Brain microvascular endothelial cell (primary cell): ENCODE measurements at places on chromosomes 2 and 18.

DNA sequence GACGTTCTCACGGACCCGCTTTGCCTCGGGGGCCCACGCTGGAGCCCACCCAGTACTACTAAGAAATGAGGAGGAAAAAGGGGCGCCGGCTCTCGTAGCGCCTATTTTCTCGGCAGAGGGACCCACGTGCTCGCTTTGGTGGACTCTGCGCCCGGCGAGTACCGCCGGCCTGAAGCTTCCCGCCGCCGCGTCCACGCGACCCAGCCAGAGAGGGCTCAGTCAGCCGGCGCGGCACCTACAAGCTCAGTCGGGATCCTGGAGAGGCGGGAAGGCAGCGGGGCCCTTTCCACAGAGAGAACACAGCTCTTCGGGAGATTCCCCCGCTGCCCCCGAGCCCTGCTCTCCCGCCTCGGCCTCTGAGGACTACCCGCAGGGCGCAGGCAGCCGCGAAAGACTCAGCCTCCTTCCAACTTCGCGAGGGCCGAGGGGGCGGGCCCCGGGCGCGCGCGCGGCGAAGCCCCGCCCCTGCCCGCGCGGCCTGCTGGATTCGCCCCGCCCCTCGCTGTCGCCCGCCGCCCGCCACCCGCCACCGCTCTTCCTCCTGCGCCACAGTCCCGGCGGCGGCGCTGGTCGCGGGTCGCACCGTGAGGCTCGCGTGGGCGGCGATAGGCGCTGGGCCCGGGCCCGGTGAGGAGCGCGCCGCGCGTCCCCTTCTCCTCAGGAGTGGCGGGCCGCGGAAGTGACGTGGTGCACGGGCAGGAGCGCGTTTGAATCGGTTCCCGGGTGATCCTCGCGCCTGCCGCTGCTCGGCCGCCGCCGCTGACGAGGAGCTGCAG is at the start of gene SMCHD1:
TSS of gene SMCHD1 (plus strand) at position 549 of the 776 bp plus-strand sequence. CDS start 350 bp downstream, outside the sequence.
- DNase-seq, result peak; percentile 60

DNA sequence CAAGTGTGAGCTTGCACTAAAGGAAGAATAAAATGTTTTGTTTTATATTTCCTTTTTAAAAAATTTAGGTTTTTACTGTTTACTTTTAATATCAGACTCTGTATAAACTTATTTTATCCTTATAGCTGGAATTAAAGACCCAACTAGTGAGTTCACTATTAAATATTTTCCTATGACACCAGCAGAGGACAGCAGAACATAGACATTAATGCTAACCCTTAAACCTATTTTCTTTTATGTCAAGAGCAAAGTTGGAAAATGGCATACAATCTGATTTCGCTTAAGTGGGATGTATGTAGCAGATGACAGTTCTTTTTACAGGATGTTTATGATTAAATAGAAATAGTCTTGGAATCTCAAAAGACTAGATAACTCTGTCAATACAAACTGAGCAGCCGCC is 188.2 kb upstream of the XIRP2 start:
- DNase-seq, result no peak

- no peak for DNase-seq
Measured at GRCh38 chr2:65396348-65397026, 35.9 kb downstream of the SPRED2 start.

DNA sequence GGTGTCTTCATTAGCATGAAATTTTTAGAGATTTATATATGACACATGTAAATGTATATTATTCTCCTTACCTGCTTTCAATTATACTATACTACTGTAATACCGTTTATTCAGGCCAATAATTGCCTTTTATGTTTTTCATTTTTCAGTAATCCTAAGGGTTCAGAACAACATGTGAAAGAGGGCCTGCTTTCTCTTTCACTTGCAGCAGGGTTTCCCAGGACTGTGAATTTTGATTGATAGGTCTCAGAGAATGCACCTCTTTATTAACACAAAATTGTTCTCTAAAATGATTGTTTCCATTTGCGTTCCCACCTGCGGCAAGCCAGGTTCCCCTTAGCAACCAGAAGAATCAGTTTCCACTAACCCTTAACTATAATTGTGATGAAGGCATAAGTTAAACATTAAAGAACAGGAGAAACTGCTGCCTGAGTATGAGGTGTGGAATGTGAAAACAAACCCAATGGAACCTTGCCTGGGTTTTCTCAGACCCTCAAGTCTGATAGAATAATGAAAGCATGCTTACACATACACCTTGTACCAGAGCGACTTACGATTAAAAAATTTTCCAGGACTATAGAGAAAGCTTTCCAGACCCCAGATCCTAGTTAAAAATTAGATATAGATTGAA is 1591.2 kb upstream of the LRRTM1 start:
- no peak for DNase-seq

- DNase-seq, result peak; percentile 44
Measured at GRCh38 chr18:48539406-48540250, 797 bp downstream of the CTIF start.

DNA sequence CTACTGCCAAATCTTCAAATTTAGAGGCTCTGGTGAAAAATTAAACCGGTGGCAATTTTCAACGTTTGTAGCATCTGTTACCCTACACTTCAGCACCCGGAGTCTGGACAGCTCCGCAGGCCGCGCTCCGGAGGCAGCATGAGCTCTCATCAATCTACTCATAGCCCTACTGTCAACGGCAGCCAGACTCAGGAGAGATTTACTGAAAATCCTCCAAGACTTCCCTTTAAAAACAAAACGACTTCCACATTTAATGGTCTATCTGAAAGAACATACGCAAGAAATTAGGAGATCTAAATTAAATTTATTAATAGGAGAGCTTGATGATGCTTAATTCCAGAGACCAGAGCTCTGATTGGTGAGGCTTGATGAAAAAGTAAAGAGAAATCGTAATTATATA is 970 bp upstream of the ADCYAP1 start:
- peak; percentile 51 for DNase-seq

DNA sequence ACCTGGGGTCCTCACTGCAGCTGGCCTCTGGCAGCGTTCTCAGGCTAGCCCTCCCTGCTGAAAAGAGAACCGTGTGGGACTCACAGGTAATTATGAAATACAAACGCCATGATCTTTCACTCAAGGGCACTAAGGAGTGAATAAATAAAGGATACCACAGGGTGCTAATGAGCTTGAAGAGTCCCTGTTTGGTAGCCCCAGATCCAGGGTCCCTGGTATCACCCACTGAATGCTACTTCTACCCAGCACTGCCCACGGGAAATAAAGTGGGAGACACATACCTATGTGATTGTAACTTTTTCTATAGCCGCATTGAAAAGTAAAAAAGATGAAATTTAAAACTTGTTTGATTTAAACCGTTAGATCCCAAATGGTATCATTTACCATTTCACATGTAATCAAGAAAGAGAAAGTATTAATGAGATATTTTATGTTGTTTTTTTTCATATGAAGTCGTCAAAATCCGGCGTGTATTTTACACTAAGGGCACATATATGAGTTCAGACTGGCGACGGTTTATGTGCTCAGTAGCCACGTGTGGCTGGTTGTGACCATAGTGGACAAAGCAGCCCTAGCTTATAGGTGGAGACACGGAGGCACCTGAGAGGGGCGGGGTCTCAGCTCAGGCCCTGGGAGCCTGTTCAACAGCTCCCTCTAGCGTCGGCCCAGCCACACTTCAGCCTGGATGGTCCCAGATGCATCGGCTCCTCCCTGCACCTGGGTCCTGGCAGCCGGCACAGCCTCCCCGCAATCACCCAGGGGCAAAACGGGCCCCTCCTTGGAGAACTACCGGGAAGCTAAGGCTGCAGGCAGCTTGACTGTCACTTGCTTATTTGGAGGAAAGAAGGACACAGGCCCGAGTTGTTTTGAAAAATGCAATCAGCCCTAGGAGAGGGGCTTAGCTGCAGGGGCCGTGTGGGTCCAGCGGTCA is 39.2 kb downstream of the ODC1 start:
- peak; percentile 45 for DNase-seq

DNA sequence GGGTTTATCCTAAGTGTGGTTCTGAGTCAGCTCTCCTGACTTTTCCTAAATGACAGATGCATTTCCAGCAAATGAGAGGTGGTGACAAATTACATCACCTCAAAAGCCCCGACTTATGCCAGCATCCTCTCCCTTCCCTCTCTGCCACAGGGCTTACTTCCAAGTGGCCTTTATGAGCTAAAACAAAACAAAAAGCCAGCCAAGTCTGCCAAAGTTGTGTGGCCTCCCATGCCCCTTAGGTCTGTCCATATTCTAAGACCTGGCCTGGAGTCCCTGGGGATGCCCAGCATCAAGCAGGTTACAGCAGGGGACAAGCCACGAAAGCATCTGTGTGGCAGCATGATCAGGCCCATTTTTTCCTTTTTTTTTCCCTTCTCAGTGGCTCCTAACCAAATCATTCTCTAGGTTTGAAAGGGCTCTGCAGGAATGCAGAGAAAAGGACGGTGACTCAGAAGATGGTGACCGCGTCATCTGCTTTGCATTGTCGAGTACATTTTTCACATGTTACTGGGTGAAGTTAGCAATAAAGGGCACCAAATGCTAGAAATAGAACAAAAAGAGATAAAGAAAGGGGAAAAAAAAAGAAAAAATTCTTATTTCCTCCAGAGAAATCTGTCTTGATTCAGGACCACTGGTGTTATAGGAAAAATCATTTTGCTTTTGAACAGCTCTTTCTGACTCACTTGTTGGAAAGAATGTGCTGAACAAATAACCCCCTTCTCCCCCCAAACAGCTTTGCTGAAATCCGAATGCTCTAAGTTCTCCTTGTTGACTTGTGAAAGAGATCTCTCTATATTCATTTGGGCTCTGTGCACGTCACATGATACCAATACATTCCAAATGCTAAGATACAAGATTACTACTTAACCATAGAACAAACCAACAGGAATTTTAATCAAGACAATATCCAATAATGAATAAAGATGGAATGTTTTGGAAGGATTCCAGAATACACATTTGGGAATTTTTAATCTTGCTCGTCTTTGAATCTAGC is 178.7 kb downstream of the EN1 start:
- DNase-seq, result peak; percentile 97

DNA sequence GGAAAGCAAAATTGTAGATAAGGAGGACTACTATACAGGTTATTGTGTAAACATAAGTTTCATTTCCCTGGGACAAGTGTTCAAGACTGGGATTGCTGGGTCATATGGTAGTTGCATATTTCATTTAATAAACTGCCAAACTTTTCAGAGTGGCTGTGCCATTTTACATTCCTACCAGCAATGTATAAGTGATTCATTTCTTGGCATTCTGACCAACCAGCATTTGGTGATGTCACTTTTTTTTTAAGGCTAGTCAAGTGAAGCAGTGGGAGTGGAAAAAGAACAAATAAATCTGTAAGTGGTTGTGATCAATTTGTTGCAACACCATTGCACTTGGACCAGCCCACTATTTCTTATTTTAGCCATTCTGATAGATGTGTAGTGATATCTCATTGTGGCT is 5.2 kb upstream of the CHCHD5 start:
- DNase-seq, result peak; percentile 88

GRCh38 chr2:16666449-16666801 is 791 bp upstream of the CYRIA start:
- peak; percentile 55 for DNase-seq

GRCh38 chr2:119939915-119940314 is 73.0 kb upstream of the EPB41L5 start:
- DNase-seq, result no peak

- DNase-seq, result no peak
Measured at GRCh38 chr2:4673025-4673489, 969.7 kb downstream of the DCDC2C start.

DNA sequence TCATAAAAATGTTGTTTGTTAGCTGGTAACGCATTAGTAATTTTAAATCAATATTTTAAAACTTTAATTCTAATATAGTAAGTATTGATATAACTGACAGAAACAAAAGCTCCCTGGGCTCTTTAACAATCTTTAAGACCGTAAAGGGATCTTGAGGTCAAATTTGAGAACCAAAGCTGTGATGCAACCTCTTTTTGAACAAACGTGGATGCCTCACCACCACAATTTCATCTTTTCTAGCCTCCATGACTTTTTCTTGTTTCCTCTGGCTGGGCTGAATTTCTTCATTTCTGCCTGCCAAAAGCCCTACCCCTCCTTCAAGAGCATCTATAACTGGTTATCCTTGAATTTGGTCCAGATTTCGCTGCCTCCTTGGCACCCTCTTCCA is 563 bp upstream of the POLE4 start:
- peak; percentile 5 for DNase-seq

DNA sequence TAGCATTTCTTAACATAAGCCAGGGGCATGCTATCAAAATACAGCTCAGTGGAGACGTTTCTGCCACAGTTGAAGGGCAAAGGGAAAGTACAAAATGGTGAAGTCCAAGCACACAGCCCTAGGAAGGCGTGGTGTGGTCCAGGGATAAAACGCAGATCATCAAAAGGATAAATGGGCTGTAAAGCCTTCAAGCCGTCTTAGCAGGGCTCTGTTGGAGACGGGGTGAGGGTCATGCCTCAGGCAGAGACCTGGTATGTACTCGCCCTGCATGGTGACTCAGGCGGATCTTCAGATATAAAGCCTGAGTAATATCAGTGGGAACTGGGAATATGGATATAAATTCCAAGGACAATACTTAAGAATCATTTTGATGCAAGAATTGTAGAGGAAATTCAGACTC is 61.2 kb downstream of the NGEF start:
- DNase-seq, result peak; percentile 12

DNA sequence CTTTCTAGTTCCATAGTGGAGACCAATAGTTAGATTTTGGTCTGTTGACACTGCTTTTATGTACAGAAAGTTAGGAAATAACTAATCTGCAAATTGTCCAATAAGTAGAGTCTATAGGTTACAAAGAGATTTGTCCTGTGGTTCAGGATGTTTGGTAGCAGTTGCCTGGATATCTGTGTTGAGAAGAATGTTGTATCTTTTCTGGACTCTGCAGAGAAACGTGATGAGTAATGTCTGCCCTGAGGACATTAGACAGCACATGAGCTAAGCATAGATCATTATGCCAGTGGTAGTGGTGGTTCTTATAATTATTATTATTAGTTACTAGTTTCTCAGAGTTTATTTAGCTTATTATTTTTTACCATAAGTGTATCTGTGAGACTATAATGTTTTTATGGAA is 65.8 kb downstream of the ANKRD62 start:
- peak; percentile 79 for DNase-seq

- DNase-seq, result no peak
Measured at GRCh38 chr2:2665834-2666133, 334.7 kb upstream of the MYT1L start.

DNA sequence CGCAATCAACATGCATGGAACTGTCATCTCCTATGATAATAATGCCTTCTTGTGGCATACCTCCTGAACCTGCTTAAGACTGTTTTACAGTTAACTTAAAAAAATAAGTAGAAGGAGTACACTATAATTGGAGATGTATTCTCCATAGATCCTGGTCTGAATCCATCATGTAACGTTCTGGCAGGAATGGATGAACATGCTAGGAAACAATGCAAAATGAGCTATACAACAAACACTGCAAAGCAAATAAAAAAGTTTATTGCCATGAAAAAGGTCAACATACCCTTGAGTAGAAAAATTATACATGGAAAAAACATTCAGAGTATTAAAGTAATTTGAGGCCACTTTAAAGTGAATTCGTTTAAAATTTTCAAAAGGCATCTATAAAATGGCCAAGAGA is 71.5 kb upstream of the SCN7A start:
- DNase-seq, result no peak
